ENCODE measurements at places on chromosomes 13 and 19. TPM values are rescaled to one million over a fixed set of nuclear protein-coding genes. Genes with fewer than 3 reads are reported as not detected.

Gene NLRP11
- total RNA-seq: not detected

Gene LSR
- 0.27 TPM for total RNA-seq

Gene CEACAM16
- 0.09 TPM for total RNA-seq

Gene IGSF23
- total RNA-seq: 0.28 TPM

Gene UFM1
- total RNA-seq: 46.9 TPM

Gene ZNF567
- total RNA-seq: 4.5 TPM

Gene CYP4F11
- total RNA-seq: not detected

Gene PLPPR3
- total RNA-seq: 0.19 TPM

Gene ZNF579
- total RNA-seq: 4.4 TPM

Gene CDX2
- not detected for total RNA-seq

Gene FAAP24
- 2.9 TPM for total RNA-seq

Gene CRX
- not detected for total RNA-seq

Gene PRKACA
- total RNA-seq: 35.7 TPM

Gene NACC1
- 55.5 TPM for total RNA-seq

Gene ZNF534
- total RNA-seq: not detected

Gene COMP
- total RNA-seq: not detected

Gene GRK1
- total RNA-seq: not detected

Gene LHB
- 0.19 TPM for total RNA-seq

Gene KLK1
- not detected for total RNA-seq

Gene PNMA8C
- total RNA-seq: not detected

Gene MEIS3
- 4.0 TPM for total RNA-seq

Gene IL12RB1
- total RNA-seq: 0.09 TPM

Gene SNRNP70
- 181 TPM for total RNA-seq

Gene MATK
- not detected for total RNA-seq

Gene MCF2L
- 0.09 TPM for total RNA-seq

Gene ZNF135
- total RNA-seq: 0.18 TPM

Gene MYPOP
- 1.1 TPM for total RNA-seq

Gene HAUS8
- total RNA-seq: 4.0 TPM

Gene ZNF614
- 9.4 TPM for total RNA-seq

Gene KDM4B
- 24.5 TPM for total RNA-seq

Gene NPAS1
- not detected for total RNA-seq

All from endothelial cell of coronary artery (primary cell).